ENCODE measurements at places on chromosomes 3 and 15. TPM values are rescaled to one million over a fixed set of nuclear protein-coding genes. Genes with fewer than 3 reads are reported as not detected.

DNA sequence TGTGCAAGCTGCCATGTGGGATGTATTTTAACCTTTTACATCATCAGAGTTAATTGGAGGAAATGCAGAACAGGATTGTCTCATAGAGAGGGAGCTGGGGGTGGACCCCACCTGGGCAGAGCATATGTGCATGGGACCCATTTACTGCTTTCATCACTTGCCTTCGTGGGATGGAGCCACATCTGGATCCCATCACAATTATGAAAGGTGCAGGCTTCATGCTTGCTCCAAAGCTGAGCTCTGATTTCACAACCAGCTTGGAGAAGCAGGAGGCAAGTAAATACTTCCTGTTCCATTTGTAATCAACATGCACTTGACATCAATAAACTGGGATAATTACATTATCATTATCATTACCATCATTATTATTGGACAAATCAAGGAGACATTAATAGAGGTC lies 161.9 kb downstream of the ALDH1A2 start:
- DNase-seq, result no peak

DNA sequence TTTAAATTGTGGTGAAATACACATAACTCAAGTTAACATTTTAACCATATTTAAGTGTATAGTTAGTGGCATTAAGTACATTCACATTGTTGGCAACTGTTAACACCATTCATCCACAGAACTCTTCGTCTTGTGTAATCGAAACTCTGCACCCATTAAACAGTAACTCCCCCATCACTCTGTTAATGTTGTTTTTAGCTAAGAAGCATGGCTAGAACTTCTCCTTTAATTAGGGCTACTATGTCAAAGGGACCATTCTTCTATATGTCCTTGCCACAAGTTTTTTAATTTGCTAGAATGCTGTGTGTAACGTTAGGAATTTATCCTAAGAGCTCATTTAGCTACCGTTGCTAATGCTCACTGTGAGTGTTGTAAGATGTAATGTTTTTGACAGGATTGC lies 60.6 kb downstream of the MAP2K5 start:
- no peak for DNase-seq

DNA sequence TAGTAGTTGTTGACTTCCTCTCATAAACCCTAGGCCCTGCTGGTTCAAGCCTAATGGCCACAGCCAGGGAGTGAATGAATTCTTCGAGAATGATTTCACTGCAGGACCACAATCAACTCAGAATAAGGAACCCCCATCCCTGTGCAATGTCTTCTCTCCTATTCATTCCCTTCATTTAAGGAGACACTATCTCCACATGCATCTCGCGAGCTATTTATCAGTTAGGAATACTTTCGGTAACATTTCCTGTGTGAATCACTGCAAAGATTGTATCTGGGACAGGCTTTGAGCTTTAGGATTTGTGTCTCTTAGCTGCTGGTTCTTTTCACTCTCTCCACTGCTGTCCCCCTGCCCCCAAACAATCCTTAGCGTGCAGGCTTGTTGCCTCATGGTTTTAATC lies 94.4 kb downstream of the MYLK start:
- no peak for DNase-seq

- DNase-seq, result no peak
These were observed 11.5 kb downstream of the TCF12 start for GRCh38 chr15:56929933-56930332.

The CRTC3 gene
- 5.9 TPM for total RNA-seq

The MCF2L2 gene
- 0.31 TPM for total RNA-seq

All from G401 (cell line).